ENCODE measurements at places on chromosomes 3 and 15.

GRCh38 chr3:184386047-184386806 is 6.4 kb downstream of the CHRD start:
- no peak overlapping the region for H3K27ac ChIP-seq
- no peaks in the 10 kb centered on the region for H3K36me3 ChIP-seq
- no peak overlapping the region for H3K4me3 ChIP-seq
- no peaks in the 10 kb centered on the region for H3K27me3 ChIP-seq
- no peaks in the 10 kb centered on the region for H3K4me1 ChIP-seq

GRCh38 chr3:189132231-189132671 is 39.5 kb upstream of the TPRG1 start:
- H3K4me3 ChIP-seq = no peak overlapping the region
- H3K27me3 ChIP-seq = no peaks in the 10 kb centered on the region

- H3K4me1 ChIP-seq = no peaks in the 10 kb centered on the region
- peaks cover 10% of the 10 kb centered on the region for H3K27me3 ChIP-seq
- no peak overlapping the region for H3K4me3 ChIP-seq
- H3K36me3 ChIP-seq = no peaks in the 10 kb centered on the region
- H3K27ac ChIP-seq = no peak overlapping the region
Measured at GRCh38 chr3:127151251-127151564, 41.7 kb upstream of the PRR23E start.

- peak overlapping the region; percentile 94 for H3K27ac ChIP-seq
- no peaks in the 10 kb centered on the region for H3K36me3 ChIP-seq
- no peak for DNase-seq
- H3K27me3 ChIP-seq = no peaks in the 10 kb centered on the region
- H3K4me3 ChIP-seq = no peak overlapping the region
- peaks cover 7% of the 10 kb centered on the region for H3K4me1 ChIP-seq
Measured at GRCh38 chr3:187367561-187368103, 553 bp upstream of the RTP4 start.

DNA sequence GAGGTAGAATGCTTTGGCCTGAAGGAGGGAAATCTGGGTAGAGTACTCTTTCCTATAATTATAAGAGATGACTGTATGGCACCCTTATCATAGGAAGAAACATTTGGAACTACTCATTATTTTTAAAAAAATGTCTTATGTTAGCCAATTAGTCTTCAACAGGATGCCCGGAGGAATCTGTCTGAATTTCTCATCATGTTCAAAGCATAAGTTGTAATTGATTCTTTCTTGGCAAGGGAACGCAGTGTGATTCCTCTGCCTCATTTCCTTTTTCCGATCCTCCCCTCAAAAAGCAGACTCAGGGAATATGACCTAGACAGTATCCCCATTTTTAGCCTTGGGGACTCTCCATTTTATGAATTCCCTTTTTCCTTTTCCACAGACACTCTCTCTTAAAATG is 165.1 kb downstream of the IL5RA start:
- no peaks in the 10 kb centered on the region for H3K36me3 ChIP-seq
- no peak for DNase-seq
- H3K27me3 ChIP-seq = no peaks in the 10 kb centered on the region
- no peaks in the 10 kb centered on the region for H3K4me1 ChIP-seq
- no peak overlapping the region for H3K4me3 ChIP-seq
- no peak overlapping the region for H3K27ac ChIP-seq

DNA sequence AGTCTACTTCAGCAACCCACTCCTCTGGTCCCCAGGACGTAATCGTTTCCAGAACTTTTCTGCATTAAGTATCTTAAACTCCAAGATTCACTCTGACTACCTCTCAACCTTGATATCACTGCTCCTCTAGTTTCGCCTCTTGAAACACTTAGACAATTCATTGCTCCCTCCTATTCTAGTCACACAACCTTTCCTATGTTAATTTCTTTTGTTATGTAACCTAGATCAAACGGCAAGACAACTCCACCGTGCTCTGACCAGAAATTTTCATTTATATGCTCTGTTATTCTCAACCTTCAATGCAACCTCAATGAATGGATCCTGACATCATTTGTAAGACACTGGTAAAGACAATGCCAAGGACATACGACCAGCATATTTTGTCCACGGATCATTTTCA is 71.3 kb downstream of the CADM2 start:
- no peaks in the 10 kb centered on the region for H3K36me3 ChIP-seq
- no peaks in the 10 kb centered on the region for H3K4me1 ChIP-seq
- no peaks in the 10 kb centered on the region for H3K27me3 ChIP-seq
- H3K4me3 ChIP-seq = no peak overlapping the region
- no peak overlapping the region for H3K27ac ChIP-seq
- no peak for DNase-seq

- H3K4me1 ChIP-seq = peaks cover 26% of the 10 kb centered on the region
- H3K27ac ChIP-seq = no peak overlapping the region
- H3K27me3 ChIP-seq = no peaks in the 10 kb centered on the region
Measured at GRCh38 chr15:64099379-64099778, 3.6 kb downstream of the SNX1 start.

DNA sequence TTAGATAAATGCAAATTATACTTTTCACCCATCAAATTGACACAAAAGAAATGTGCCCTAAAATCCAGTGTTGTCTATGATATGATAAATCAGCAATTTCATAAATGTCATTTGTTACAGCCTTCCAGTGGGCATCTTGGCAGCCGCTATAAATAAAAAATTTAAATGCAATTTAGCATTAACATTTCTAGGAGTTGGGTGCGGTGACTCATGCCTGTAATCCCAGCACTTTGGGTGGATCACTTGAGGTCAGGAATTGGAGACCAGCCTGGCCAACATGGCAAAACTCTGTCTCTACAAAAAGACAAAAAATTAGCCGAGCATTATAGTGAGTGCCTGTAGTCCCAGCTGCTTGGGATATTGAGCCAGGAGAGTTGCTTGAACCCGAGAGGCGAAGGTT is 65.9 kb upstream of the POMGNT2 start:
- DNase-seq = no peak
- H3K4me1 ChIP-seq = no peaks in the 10 kb centered on the region
- no peak overlapping the region for H3K27ac ChIP-seq
- no peaks in the 10 kb centered on the region for H3K36me3 ChIP-seq
- no peak overlapping the region for H3K4me3 ChIP-seq
- no peaks in the 10 kb centered on the region for H3K27me3 ChIP-seq

DNA sequence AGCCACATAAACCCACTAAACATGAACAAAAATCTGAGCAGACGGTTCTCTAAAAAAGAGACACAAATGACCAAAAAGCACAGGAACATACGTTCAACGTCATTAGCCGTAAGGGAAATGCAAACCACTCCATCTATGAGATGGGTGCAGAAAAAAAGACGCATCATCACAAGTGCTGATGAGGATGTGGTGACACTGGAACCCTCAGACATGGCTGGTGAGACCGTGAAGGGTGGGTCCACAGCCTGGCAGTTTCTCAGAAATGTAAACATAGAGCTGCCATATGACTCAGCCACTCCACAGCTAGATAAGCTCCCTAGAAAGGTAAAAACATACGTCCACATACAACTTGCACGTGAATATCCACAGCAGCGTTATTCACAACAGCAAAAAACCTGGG is 23.3 kb downstream of the PCSK6 start:
- H3K4me3 ChIP-seq = no peak overlapping the region
- peaks cover 6% of the 10 kb centered on the region for H3K4me1 ChIP-seq
- no peaks in the 10 kb centered on the region for H3K27me3 ChIP-seq
- no peak overlapping the region for H3K27ac ChIP-seq

GRCh38 chr3:123439806-123440580 is 8.9 kb downstream of the ADCY5 start:
- H3K27me3 ChIP-seq = peaks cover 11% of the 10 kb centered on the region
- no peak for DNase-seq
- H3K4me3 ChIP-seq = no peak overlapping the region

- DNase-seq = no peak
- H3K27ac ChIP-seq = no peak overlapping the region
- no peaks in the 10 kb centered on the region for H3K36me3 ChIP-seq
- 0 out of 2 replicates have a peak, but pooled peaks cover 5% of the 10 kb centered on the region for H3K4me1 ChIP-seq
- no peak overlapping the region for H3K4me3 ChIP-seq
Measured at GRCh38 chr15:94674296-94674695, 442.9 kb downstream of the MCTP2 start.

GRCh38 chr3:128551451-128551850 is 58.5 kb upstream of the GATA2 start:
- H3K27me3 ChIP-seq = no peaks in the 10 kb centered on the region
- H3K27ac ChIP-seq = no peak overlapping the region
- no peak overlapping the region for H3K4me3 ChIP-seq
- DNase-seq = no peak
- H3K4me1 ChIP-seq = 0 out of 2 replicates have a peak, but pooled peaks cover 3% of the 10 kb centered on the region
- H3K36me3 ChIP-seq = no peaks in the 10 kb centered on the region

DNA sequence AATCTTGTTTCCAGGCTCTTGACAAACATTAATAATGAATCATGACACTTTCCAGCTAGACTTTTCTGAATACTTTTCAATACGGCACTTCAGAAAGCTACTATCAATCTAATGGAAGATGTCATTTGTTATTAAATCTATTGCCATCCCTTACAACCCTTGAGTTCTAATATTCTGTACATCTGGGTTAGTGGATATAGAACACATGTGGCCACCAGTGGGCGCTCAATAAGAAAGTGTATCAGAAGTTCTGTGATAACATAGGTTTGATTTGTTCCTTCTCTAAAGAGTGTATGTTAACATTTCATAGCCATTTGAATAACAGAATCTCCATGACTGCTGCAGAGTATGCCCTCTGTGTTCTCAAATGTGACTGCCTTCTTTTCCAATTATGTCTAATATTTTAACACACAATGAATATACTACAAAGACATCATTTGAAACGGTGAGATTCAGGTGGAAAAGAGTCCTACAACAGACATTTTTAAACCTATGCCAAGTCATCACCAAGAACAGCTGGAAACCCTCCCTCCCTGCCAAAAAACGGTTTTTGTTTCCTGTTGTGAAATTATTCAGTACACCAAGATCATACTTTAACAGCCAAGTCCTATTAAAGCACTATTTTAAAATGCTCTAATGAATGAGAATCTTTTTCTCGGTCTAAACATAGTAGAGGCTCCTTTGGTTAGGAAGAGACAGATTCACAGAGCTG is 22.2 kb downstream of the ALDH1A2 start:
- no peaks in the 10 kb centered on the region for H3K4me1 ChIP-seq
- H3K4me3 ChIP-seq = no peak overlapping the region
- peak; percentile 12 for DNase-seq
- peaks cover 5% of the 10 kb centered on the region for H3K27me3 ChIP-seq

DNA sequence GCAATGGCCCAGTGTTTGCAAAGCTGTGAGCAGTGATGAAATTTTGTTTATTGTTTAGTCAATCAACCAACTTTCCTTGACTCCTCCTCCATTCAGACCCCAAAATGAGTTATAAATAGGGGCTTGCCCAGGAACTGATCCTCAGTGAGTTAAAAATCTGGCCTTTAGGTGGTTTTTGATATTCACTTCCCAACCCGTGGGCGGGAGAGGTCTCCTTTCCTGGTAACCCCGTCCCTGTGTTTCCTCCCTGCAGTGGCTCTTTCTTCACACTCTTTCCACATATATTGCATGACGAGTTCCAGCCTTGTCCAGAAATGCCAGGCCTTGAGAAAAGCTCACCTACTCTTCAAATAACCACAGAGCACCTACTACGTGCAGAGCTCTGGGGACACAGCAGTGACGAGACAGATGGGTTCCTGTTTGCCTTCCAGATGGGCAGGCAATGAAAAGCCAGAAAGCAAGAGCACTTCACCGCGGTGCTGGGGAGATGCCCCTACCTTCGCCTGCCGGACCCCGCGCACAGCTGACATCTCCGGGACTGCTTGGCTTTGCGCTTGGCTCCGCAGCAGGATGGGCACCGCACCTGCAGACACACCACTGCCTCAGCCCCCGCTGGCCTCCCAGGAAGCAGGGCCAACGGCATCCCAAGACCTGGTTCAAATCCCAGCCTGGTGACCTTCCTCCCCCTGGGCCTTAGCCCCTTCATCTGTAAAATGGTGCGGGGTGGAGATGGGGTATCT is 17.2 kb downstream of the SSUH2 start:
- H3K36me3 ChIP-seq = no peaks in the 10 kb centered on the region
- H3K27ac ChIP-seq = no peak overlapping the region
- no peak for DNase-seq
- H3K27me3 ChIP-seq = no peaks in the 10 kb centered on the region
- peaks cover 13% of the 10 kb centered on the region for H3K4me1 ChIP-seq

DNA sequence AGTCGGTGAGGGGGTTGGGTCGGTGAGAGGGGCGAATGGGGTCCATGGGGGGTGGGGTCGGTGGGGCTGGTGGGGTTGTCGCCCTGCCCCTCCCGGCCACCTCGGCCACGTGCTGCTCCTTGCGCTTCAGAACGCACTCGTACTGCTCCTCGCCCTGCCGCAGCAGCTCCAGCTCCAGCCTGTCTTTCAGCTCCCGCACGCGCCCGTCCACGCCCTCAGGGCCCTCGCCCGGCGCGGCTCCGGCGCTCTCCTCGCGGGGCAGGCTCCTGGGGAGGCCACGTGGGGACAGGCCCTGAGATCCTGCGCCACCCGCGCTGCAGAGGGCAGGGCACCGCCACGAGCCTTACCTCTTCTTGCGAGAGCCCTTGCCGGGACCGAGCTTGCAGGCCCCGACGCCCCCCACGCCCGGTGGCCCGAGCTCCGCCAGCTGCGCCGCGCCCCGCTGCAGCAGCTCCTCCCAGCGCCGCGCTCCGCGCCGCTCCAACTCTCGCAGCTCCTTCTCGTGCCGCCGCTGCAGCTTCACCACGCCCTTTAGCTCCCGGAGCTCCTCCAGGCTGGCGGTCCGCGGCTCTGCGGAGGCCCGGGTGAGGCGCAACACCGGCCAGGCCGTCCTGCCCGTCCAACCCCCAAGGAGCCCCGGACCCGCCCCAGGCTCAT is 8.2 kb upstream of the ANKRD63 start:
- DNase-seq = no peak
- no peak overlapping the region for H3K27ac ChIP-seq
- H3K27me3 ChIP-seq = no peaks in the 10 kb centered on the region
- no peaks in the 10 kb centered on the region for H3K36me3 ChIP-seq
- peak overlapping the region; percentile 33 for H3K4me3 ChIP-seq
- peaks cover 9% of the 10 kb centered on the region for H3K4me1 ChIP-seq
